Panc1 (cell line): ENCODE measurements at places on chromosomes 12 and 14. TPM values are rescaled to one million over a fixed set of nuclear protein-coding genes. Genes with fewer than 3 reads are reported as not detected.

The PCED1B gene
- total RNA-seq: 0.82 TPM

The FAM90A1 gene
- not detected for total RNA-seq

The CISTR gene
- not detected for total RNA-seq

The PMCH gene
- not detected for total RNA-seq

The B4GALNT1 gene
- 48.6 TPM for total RNA-seq

The GYS2 gene
- not detected for total RNA-seq

The CIROP gene
- total RNA-seq: not detected

The LRP10 gene
- 78.3 TPM for total RNA-seq
